Endodermal cell (in vitro differentiated cells): ENCODE measurements at places on chromosomes 5 and 9. TPM values are rescaled to one million over a fixed set of nuclear protein-coding genes. Genes with fewer than 3 reads are reported as not detected.
A peak's percentile ranks its signal among the peaks of the same experiment; 100 is the strongest.

Gene TNFSF8
- total RNA-seq, result not detected in 3 replicates

- H3K4me3 ChIP-seq, result no peak overlapping the region
- H3K27ac ChIP-seq, result no peak overlapping the region
- no peak for DNase-seq
- H3K27me3 ChIP-seq, result no peaks in the 10 kb centered on the region
- no peaks in the 10 kb centered on the region for H3K4me1 ChIP-seq
Observed at GRCh38 chr5:99019254-99019653, 90.4 kb upstream of the CHD1 start.

DNA sequence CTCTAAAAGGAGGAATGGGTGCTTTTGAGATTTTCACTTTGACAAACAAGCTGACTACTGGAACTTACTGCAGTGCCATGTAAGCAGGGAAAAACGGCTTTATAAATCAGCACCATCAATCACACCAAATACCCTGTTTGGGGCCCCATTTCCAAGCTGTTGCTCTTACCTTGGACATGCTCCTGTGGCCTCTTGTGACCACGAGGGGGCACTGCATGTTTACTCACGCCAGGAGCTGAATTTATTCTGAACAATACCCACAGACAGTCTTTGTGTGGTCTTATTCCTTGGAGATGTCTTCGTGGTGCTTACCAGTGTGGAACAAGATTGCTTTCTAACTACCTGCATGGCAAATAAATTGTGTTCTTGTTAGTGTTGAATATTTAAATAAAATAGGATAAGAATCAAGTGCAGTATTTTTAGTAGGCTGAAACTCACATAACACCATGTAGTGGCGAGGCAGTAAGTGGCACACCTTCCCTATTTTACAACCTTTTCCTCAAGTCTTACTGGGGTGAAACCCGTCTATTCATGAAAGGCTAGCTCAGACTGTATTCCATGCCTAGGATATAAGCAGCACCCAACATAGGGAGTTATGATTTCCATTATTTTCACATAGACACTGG is 155.5 kb upstream of the NMUR2 start:
- no peaks in the 10 kb centered on the region for H3K36me3 ChIP-seq
- H3K4me1 ChIP-seq, result no peaks in the 10 kb centered on the region
- no peak overlapping the region for H3K4me3 ChIP-seq
- H3K27me3 ChIP-seq, result no peaks in the 10 kb centered on the region
- DNase-seq, result peak; percentile 91
- no peak overlapping the region for H3K27ac ChIP-seq

DNA sequence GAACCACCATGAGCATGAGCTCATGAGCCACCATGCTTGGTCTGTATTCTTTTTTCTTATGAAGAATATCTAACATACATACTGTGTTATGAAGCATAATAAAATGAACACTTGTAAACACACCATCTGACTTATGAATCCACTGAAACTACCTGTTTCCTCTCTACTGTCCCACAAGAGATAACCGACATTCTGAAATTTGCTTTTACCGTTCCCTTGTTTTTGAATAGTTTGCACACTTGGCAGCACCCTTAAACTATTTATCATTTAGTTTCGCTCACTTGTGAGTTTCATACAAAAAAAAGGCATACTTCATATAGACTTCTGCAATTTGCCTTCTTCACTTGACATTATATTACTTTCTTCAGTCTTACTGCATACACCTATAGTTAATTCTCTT is 8.9 kb downstream of the LARS1 start:
- no peak overlapping the region for H3K4me3 ChIP-seq
- H3K36me3 ChIP-seq, result peaks cover 68% of the 10 kb centered on the region
- no peaks in the 10 kb centered on the region for H3K27me3 ChIP-seq
- no peak for DNase-seq

Gene EFNA5
- 49.8 and 63.1 TPM in 2 replicates for total RNA-seq

Gene PALM2AKAP2
- 0.42 to 0.49 TPM in 2 of 3 replicates, not detected in the other for total RNA-seq

DNA sequence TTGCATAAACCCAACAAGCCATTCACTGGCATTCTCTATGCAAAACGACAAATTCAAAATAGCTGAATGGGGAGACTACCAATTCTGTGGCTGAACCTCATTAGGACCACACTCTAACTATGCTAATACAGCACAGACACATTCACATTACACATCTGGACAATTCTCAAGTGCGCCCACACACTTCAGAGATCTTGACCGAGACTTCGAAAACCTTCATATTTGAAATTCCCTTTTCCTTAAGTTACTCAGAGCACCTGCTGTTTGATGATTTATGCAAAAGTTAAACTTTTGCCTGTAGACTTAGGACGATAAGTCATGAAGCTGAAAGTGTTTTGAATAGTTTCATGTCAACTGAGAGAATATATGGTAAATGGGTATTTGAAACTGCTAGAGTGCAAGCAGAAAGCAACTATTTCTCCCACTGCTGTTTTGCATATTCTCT is 111.9 kb downstream of the FBN2 start:
- H3K4me3 ChIP-seq, result no peak overlapping the region
- H3K27me3 ChIP-seq, result no peaks in the 10 kb centered on the region
- no peaks in the 10 kb centered on the region for H3K4me1 ChIP-seq
- no peak overlapping the region for H3K27ac ChIP-seq
- DNase-seq, result no peak

Gene LIFR
- 72.7 and 85.9 TPM in 2 replicates for total RNA-seq

DNA sequence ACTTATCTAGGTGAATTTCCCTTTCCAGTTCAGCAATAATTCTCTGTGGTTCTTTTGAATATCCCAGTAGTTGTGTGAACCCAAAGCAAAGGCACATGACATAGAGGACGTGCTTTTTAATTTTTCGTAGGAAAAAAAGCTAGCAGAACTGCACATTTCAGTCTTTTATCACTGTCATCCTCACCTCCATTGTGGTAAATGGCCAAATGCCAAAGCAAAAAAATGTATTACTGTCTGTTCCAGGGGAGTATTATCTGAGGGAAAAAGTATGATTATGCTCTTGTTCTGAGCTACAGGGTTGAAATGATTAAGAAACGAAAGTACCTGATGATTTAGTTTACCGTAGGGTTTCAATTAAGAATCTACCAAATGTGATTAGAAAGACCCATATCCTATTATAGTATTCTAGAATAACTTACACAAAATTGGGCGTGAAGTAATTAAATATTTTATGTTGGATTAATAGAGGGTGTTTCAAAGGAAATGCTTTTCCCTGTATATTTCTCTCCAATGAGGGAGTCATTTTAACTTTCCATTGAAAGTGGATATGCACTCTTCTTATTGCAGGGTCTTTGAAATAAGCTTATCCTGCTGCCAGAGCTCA is 62.7 kb downstream of the CAVIN4 start:
- no peak for DNase-seq
- no peaks in the 10 kb centered on the region for H3K4me1 ChIP-seq
- H3K27ac ChIP-seq, result no peak overlapping the region
- H3K4me3 ChIP-seq, result no peak overlapping the region

DNA sequence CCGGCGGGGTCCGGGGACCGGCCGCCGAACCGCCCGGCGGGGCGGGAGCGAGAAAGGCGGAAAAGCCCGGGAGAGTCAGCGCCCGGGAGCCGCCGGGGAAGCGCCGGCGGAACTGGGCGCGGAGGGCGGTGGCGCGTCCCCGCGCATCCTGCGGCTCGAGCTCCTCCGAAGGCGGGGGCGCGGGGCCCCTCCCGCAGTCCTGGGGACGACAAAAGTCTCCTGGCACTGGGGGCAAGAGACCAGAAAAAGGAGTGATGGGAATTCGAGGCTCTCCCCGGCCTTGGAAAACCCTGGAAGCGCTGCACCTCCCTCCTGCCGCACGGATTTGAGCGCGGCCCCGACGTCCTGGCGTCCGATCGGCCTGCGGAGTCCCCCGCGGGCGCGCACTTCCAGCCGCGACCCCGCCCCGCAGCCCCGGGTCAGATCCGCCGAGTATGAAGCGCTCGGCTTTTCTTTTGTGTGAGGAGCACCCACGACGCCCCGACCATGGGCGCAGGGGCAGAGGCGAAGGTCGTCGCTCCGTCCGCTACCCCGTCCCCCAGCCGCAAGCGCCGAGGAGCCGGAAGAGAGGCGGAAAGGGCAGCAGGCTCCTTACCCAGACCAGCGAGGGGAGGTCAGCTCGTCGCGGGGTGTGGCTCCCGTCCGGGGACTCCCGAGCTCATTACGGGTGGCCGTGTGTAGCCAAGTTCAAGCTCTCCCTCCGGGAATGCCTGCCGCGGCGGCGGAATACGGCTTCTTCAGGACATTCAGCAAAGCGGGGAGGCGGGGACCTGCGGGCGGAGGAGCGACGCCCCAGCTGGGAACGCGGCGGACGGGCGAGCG is at the start of gene EPB41L4A:
TSS of gene EPB41L4A (minus strand) at position 114 of the 822 bp plus-strand sequence. CDS start 238 bp downstream, outside the sequence.
- no peaks in the 10 kb centered on the region for H3K36me3 ChIP-seq
- peaks cover 59% of the 10 kb centered on the region for H3K27me3 ChIP-seq
- peaks cover 16% of the 10 kb centered on the region for H3K4me1 ChIP-seq
- peak within 1 kb of the TSS; percentile 24 for H3K27ac ChIP-seq
- H3K4me3 ChIP-seq, result peak within 1 kb of the TSS; percentile 85
- peak; percentile 88 for DNase-seq

Gene CER1
- total RNA-seq, result 694 to 6,466 TPM (median 767 TPM) in 3 replicates

DNA sequence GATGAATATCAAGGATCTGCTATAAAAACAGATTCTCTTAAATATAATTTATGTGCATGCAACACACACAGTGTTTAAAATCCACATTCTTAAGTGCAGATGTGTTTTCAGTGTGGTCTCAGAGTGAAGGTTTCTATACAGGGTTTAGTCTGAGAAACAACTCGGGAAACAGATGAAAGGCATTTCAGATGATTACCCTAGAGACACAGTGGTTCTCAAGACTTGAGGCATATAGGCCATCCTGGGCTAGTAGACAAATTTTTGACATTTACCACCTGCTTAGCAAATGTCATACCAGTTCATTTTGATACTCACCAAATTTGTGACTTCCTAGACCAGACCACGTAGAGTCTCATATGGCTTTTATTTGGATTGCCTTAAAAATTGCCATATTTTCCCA is 216.5 kb downstream of the ARL15 start:
- no peaks in the 10 kb centered on the region for H3K4me1 ChIP-seq
- no peak overlapping the region for H3K27ac ChIP-seq
- no peaks in the 10 kb centered on the region for H3K27me3 ChIP-seq
- no peak overlapping the region for H3K4me3 ChIP-seq
- no peaks in the 10 kb centered on the region for H3K36me3 ChIP-seq
- DNase-seq, result no peak

Gene CHMP5
- total RNA-seq, result 80.2 to 84.6 TPM (median 84.3 TPM) in 3 replicates

DNA sequence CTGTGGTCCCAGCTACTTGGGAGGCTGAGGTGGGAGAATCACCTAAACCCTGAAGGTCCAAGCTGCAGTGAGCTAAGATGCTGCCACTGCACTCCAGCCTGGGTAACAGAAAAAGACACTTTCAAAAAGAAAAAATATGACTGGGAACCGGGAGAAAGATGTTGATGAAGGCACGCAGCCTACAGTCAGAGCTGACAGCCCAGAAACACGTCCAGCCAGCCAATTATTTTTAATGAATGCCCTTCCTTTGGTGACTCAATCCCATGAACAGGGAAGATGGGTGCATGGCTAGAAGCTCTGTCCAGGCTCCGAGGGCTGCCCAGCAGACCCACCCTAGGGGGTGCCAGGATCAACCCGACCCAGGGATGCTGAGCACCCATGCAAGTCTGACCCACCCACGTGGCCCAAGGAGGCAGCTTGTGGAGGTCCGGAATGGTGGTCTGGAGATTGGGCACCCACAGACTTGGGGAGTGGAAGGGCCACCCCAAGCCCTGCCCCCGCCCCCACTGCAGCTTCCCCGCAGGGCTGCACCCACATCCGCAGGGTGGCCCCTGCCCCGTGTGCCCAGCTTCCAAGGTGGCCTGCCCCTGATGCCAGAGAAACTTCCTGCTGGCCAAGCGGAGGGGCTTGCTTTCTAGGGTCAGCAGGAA is 51.0 kb downstream of the ADAMTS2 start:
- H3K27me3 ChIP-seq, result no peaks in the 10 kb centered on the region
- DNase-seq, result no peak
- no peaks in the 10 kb centered on the region for H3K4me1 ChIP-seq
- H3K27ac ChIP-seq, result no peak overlapping the region
- no peaks in the 10 kb centered on the region for H3K36me3 ChIP-seq

Gene SLC25A2
- 0.55 TPM in 1 of 3 replicates, not detected in the others for total RNA-seq

Gene SOX30
- 0.23 TPM in 1 of 3 replicates, not detected in the others for total RNA-seq

DNA sequence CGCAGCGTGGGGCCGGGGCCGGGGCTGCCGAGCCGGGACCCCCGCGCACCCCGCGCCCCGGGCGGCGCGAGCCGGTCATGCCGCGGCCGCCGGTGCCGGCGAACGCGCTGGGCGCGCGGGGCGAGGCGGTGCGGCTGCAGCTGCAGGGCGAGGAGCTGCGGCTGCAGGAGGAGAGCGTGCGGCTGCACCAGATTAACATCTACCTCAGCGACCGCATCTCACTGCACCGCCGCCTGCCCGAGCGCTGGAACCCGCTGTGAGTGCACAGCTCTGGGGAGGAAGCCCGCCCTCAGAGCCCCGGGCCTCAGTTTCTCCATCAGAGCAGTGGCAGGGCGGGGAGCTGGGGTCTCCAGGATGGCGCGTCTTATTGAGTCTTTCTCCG is 335 bp downstream of the GALNT12 start:
- no peak overlapping the region for H3K27ac ChIP-seq
- H3K4me3 ChIP-seq, result peak overlapping the region; percentile 79
- H3K27me3 ChIP-seq, result peaks cover 22% of the 10 kb centered on the region
- H3K36me3 ChIP-seq, result no peaks in the 10 kb centered on the region

GRCh38 chr5:68562308-68562707 is 346.8 kb downstream of the PIK3R1 start:
- H3K27ac ChIP-seq, result no peak overlapping the region
- H3K36me3 ChIP-seq, result no peaks in the 10 kb centered on the region
- no peaks in the 10 kb centered on the region for H3K27me3 ChIP-seq
- H3K4me3 ChIP-seq, result no peak overlapping the region
- DNase-seq, result no peak
- H3K4me1 ChIP-seq, result no peaks in the 10 kb centered on the region

DNA sequence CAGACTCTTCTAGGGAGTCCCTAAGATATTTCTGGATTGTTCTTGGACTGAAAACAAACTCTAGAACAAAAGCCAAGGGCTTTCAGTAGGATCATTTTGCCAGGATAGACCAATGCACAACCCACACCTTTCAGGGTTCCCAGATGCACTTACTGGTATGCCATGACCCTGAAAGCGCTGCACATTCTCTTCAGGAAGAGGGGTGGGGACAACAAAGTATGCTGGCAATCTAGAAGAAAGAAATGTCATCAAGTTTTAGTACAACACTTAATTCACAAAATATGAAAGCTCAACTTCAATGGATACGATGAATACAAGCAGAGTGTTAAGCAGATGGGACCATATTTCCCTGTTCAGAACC is 57.2 kb downstream of the MTMR12 start:
- H3K36me3 ChIP-seq, result peaks cover 79% of the 10 kb centered on the region
- no peaks in the 10 kb centered on the region for H3K4me1 ChIP-seq
- H3K4me3 ChIP-seq, result no peak overlapping the region
- no peaks in the 10 kb centered on the region for H3K27me3 ChIP-seq

- H3K4me1 ChIP-seq, result peaks cover 49% of the 10 kb centered on the region
- H3K36me3 ChIP-seq, result peaks cover 39% of the 10 kb centered on the region
- H3K27me3 ChIP-seq, result no peaks in the 10 kb centered on the region
- no peak overlapping the region for H3K4me3 ChIP-seq
- no peak overlapping the region for H3K27ac ChIP-seq
Observed at GRCh38 chr9:34997379-34997781, 7.8 kb downstream of the DNAJB5 start.

Gene TCF7
- 16.9 and 19.4 TPM in 2 replicates for total RNA-seq

GRCh38 chr5:58505971-58506640 is 14.9 kb downstream of the GAPT start:
- no peaks in the 10 kb centered on the region for H3K36me3 ChIP-seq
- H3K27ac ChIP-seq, result no peak overlapping the region
- no peak overlapping the region for H3K4me3 ChIP-seq
- no peaks in the 10 kb centered on the region for H3K4me1 ChIP-seq
- no peaks in the 10 kb centered on the region for H3K27me3 ChIP-seq

Gene PTPA
- 107 to 134 TPM (median 134 TPM) in 3 replicates for total RNA-seq

Gene PPP3R2
- not detected in 2 replicates for total RNA-seq
